ENCODE measurements at places on chromosomes 16 and 17.

DNA sequence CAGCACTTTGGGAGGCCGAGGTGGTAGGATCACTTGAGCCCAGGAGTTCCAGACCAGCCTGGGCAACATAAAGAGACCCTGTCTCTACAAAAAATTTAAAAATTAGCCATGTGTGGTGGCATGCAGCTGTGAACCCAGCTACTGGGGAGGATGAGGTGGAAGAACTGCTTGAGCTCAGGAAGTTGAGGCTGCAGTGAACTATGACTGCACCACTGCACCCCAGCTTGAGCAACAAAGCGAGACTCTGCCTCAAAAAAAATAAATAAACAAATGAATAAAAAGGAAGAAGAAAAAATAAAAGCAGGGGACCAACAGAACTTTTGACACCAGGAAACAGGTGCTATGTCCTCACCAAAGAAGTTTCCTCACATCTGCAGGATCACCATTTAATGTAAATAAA, 14.2 kb downstream of the TERF2 start:
- DNase-seq, result no peak

DNA sequence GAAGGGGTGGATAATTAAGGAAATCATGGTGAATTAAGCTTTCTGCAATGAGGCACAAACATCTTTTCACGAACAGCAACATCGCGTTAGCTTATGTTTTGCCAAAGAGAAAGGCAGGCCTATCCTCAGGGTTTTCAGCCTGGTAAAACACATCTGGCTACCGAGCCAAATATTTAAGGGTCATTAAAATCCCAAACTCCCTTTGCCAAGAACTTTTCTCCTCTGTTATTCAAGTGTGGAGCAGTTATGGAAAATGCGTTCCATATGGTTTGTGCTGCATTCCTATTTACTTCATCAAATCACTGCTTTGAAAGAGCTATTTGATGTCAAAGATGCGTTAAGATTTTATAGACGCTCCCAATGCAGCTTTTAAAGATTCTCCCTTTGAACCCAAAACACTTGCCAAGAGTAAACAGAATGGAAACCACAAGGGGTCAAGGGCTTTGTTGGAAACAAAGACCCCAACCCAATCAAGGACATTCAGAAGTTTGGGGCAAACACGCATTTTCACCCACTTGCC, 308.3 kb upstream of the CDH5 start:
- DNase-seq, result no peak

DNA sequence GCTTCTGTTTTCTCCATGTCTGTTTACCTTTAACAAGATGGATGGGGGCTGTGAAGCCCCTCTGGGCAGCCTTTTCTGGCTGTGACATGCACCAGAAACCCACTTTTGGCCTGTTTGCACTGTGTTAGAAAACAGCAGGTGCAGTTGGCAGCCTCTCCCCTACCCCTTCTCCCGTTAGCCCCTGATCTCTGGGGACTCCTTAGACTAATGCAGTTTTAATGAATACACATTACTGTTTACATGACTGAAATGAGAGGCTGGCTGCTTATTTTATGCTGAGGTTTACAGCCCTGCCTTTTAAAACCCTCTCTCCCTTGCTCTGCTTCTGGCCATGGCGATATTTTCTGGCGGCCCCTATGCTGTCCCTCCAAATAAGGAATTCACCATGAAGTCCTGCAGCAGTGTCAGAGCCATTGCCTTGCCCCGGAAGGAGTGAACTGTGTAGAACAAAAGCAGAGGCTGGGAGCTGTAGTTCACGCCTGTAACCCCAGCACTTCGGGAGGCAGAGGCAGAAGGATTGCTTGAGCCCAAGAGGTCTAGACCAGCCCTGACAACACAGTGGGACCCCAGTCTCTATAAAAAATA, 79.3 kb downstream of the PRKCB start:
- DNase-seq, result no peak

- peak; percentile 55 for DNase-seq
These were observed 19.0 kb downstream of the SLC7A5 start for GRCh38 chr16:87850009-87851006.

DNA sequence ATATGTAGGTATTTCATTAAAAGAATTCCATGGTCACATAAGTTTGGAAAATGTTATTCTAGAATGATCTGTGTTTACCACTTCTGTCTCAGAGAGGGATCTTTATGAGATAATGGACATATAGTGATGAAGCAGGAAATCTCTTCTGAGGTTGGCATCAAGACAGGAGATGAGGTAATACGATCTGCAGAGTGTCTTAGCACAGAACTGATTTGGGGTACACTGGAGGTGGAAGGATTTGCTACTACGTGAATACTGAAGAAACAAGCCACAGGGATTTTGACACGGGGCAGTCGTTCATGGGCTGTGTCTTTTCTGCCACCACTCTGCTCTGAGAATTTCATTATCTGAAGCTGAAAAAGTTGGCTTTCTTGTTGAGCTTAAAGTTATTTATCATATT, 5.5 kb downstream of the CBFB start:
- no peak for DNase-seq

GRCh38 chr17:76994237-76994637, 126.0 kb downstream of the MGAT5B start:
- no peak for DNase-seq

- peak; percentile 79 for DNase-seq
These were observed 37.8 kb downstream of the SEC14L1 start for GRCh38 chr17:77178563-77178962.

DNA sequence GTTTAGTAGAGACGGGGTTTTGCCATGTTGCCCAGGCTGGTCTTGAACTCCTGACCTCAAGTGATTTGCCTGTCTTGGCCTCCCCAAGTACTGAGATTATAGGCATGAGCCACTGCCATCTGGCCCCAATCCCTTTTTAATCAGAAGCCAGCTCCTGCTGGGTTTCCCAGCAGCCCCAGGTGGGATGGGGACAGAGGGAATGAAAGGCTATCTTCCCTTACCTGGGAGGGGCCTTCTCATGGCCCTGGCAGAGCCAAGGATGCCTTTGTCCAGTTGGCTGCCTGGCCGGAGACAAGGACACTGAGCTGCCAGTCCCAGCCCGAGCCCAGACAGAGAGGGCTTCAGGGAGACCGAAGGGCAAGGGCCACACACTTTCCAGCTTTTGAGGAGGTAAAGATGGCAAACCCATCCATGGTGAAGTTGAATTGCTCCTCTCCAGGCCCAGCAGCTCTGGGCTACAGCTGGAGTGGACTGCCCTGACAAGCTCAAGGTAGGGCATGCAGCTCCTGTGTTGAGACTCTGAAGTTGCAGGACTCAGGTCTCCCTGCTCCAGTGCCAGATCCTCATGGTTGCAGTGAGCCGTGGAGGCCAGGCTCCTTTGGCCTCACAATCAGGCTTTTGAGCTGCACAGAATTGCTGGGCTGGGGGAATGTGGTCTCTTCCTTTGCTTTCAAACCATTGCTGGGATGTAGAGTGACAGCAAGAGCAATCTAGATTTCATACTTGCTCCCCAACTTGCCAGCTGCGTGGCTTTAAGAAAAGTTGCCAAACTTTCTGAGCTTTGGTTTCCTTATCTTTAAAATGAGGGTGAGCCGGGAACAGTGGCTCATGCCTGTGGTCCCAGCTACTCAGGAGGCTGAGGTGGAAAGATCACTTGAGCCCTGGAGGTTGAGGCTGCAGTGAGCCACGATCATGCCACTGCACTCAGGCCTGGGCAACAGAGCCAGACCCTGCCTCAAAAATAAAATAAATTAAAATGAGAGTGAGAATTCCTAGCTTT, 44.5 kb upstream of the IL34 start:
- no peak for DNase-seq

DNA sequence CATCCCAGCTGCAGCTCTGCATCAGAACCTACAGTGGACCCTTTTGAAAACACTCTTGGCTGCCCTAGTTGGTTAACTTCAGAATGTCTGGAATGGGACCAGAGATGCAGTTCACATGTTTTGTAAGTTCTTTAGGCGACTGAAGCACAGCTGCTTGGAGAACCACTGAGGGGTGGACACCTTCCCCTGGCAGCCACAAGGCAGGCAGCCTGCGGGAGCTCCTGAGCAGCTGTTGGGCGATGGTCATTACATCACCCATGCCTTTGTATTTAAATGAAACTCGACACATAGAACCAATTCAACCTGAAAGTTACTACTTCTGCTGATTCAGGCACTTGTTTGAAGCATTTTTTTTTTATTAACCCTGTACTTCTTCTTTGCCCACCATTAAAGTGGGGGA, 151.5 kb downstream of the LGALS9B start:
- no peak for DNase-seq

DNA sequence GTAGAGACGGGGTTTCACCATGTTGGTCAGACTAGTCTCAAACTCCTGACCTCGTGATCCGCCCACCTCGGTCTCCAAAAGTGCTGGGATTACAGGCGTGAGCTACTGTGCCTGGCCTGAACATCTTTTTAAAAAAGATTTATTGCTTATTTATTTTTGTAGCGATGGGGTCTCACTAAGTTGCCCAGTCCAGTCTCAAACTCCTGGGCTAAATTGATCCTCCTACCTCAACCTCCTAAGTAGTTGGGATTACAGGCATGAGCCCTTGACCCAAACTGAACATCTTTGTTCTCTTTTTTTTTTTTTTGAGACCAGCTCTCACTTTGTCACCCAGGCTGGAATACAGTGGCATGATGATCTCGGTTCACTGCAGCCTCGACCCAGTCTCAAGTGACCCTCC, 27.5 kb downstream of the DDX19A start:
- peak; percentile 15 for DNase-seq

DNA sequence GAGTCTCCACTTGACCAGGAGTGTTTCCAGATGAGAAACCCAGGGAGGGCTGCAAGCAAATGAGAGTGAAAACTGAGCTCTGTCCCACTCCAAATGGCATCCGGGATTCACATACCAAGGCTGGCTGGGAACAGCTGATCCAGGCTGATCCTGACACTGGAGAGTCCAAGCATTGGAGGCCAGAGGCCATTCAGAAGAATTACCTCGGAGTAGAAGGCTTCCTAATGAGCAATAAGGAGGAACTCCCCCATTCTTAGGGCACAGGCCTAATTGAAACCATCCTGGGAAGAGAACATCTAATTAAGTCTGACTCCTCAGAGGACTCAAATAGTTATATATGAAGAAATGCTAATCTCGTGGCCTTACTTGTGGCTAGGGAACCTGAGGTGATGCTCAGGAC, 142.8 kb downstream of the PRKCA start:
- no peak for DNase-seq

DNA sequence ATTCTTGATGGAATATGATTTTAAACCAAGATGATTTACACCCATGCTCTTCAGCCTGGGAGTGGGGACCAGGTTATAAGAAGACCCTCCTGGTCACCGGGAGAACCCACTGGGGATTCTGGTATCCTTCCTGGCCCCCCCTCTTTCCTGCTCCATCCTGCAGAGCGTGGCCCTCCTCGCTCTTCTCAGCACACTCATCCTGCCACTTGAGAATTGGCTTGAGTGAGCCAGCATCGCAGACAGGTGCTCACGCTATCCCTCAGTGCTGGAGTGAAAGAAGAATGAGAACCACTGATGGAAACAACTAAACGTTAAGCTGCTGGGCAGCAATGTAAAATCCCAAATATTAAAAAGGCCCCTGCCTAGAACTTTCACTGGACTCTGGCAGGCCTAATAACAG, 98.0 kb downstream of the CYTH1 start:
- DNase-seq, result no peak

DNA sequence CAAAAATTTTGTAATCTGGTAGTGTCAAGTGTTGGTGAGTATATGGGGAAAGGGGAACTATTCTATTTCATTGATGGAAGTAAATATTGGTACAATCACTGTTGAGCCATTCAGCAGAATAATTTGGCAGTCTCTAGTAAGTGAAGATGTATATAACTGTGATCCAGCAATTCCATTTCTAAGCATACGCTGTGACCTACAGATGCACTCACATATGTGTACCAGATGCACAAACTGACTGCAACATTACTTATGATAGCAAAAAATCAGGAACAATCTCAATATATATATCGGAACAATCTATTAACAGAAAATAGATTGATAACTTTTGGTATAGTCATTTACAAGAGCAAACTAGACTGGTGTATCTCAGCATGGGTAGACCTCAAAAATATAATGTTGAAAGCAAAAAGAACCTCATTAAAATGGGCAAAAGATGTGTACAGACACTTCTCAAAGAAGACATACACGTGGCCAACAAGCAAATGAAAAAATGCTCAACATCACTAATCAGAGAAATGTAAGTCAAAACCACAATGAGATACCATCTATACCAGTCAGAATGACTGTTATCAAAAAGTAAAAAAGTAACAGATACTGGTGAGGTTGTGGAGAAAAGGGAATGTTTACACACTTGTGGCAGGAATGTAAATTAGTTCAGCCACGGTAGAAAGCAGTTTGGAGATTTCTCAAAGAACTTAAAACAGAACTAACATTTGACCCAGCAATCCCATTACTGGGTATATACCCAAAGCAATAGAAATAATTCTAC, 20.7 kb downstream of the ADAP2 start:
- DNase-seq, result no peak

GRCh38 chr17:79125503-79125902, 50.9 kb downstream of the ENGASE start:
- DNase-seq, result peak; percentile 49

DNA sequence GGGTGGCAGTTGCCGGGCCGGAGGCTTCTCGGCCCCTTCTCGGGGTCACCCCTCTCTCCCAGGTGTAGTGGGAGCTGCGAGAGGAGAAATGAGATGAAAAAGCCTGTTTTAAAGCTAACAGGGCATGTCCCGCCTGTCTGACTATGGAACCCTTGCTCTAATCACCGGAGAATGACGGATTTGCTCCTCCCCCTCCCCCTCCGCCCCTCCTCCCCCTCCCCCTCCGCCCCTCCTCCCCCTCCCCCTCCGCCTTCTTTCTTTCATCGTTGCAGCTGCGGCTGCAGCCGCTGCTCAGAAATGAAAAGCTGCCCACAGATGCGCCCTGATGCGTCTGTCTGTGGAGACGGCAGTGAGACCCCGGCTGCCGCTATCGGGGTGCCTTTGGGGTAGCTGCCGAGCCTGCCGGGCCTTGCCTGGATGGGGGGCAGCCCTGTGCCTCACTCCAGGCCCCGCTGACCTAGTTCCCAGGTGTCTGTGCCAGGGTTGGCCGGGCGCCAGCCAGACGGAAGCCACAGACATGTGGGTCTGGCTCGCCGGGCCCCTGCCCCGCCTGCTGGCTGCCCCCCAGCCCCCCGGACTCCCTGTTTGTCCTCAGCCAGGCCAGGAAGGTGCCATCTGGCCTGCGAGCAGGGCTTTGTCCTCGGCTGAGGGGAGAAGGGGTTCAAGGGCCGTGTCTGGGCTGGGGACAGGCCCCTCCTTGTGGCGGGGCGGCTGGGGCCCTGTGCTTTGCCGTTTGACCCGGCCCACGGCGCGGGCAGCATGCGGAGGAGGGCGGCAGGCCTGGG, 37.7 kb downstream of the GINS2 start:
- DNase-seq, result peak; percentile 25

- no peak for DNase-seq
These were observed 61.0 kb upstream of the RBBP6 start for GRCh38 chr16:24478401-24478800.

DNA sequence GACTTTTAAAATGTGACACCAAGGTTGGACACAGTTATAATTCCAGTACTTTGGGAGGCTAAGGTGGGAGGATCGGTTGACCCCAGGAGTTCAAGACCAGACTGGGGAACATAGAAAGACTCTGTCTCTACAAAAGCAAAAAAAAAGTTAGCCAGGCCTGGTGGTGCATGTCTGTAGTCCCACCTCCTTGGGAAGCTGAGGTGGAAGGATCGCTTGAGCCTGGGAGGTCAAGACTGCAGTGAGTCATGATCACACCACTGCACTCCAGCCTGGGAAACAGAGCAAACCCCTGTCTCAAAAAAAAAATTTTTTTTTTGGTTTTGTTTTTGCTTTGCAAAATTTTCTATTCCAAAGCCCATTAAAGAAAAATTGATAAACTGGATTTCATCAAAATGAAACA, 281.4 kb downstream of the BCAS3 start:
- DNase-seq, result no peak

Data from posterior cingulate gyrus (tissue), 11 donors.